ENCODE measurements at places on chromosomes 5 and 9.

- no peak for DNase-seq
Measured at GRCh38 chr5:78362220-78362619, 1.8 kb downstream of the SCAMP1 start.

DNA sequence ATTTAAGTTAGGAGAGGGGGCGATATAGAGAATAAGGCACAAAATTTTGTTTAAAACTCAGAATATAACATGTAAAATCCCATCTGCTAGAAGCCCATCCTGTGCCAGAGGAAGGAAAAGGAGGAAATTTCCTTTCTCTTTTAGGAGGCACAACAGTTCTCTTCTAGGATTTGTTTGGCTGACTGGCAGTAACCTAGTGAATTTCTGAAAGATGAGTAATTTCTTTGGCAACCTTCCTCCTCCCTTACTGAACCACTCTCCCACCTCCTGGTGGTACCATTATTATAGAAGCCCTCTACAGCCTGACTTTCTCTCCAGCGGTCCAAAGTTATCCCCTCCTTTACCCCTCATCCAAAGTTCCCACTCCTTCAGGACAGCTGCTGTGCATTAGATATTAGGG is 18.3 kb downstream of the MOCS2 start:
- no peak for DNase-seq

DNA sequence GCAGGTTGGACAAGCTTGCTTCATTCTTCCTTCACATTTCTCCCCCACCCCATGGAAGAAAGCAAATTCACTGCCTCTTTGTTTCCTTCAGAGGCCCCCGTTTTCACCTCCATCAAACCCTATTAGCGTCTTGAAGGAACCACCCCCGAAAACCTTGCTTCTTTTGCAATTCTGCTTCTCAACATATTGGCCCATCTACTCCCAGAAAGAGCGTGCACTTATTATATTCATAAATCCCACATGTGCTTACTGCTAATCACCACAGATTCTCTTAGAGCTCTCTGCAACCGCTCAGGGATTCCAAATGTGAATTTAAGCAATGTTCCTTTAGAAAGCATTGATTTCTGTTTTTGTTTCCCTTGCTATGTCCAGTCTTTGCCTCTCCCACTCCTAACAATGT is 1.1 kb downstream of the F2RL2 start:
- DNase-seq = no peak

DNA sequence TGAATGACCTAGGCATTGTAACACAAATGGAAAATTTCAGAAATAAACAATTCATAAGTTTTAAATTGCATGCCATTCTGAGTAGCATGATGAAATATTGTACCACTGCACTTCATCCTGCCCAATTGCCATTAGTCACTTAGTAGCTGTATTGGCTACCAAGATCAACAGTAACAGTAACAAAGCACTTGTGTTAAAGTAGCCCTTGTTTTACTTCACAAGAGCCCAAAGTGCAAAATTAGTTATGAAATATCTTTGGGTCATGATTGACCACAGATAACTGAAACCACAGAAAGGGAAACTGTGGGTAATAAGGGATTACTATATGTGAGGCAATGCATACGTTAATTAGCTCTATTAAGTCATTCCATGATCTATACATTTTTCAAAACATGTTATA is 33.3 kb upstream of the RORB start:
- DNase-seq = no peak

- DNase-seq = no peak
Measured at GRCh38 chr5:32197032-32197431, 22.9 kb upstream of the GOLPH3 start.

GRCh38 chr5:141672841-141673813 is 8.9 kb downstream of the ARAP3 start:
- DNase-seq = no peak

GRCh38 chr9:82891321-82891720 is 171.6 kb downstream of the RASEF start:
- DNase-seq = no peak

DNA sequence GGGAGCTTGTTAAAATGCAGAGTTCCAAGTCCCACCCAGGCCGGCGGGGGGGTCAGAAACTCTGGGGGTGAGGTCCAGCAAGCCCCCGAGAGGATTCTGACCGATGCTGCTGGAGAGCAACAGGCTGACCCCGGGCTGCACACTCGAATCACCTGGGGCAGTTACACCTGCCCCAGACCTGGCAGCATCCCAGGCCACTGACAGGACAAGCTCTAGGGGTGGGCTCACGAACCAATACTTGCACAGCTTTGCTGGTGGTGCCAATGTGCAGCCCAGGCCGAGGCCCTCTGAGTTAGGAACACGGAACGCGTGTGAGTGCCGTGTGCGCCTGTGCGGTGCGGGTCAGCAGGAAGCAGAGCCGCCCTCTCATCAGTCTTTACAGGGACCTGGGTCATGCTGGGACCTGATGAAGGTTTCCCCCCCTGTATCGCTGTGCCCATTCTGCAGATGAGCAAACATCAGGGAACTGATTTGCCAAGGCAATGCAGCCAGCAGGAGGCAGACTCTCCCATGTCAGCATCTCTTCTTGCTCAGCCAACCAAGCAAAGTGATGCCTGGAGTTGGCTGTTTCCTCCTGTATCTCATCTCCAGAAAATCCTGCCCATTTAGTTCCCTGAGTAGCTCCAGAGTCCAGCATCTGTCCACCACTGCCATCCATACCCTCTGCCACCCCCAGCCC is 16.3 kb downstream of the FAM163B start:
- DNase-seq = no peak

- DNase-seq = no peak
Measured at GRCh38 chr9:130651752-130652151, 12.6 kb upstream of the PRDM12 start.

- DNase-seq = no peak
Measured at GRCh38 chr5:95670568-95670967, 12.2 kb downstream of the SPATA9 start.

DNA sequence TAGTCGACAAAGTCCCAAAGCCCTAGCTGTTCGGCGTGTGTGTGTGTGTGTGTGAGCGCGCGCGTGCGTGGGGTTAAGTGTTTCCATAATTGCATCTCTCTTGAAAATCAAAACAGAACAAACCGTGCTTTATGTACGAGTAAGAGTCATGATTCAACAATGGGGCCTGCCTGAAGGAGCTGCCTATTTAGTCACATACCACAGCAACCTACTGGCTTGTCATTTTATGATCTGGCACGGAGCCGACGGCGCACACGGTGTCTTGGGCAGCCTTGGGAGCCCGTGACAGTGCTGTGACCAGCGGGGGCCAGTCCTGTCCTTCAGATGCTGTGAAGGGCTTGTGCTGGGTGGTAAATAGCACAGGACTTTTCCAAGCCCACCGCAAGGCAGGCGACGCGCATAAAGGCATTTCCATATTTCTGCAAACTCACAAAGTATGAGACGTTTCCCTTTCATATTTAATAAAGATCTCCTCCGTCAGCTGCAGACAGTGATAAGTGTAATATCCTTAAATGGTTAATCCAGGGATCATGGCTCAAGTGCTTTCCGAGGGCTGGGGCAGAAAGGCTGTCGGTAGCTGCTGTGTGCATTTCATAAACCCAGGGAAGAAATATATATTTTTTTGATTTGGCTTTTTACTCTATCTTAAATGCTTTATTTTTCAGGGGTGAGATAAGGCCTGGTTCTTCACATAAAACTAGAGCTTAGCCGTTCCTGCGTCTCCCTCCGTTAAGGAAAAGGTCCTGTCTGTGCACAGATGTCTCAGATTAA is 270.2 kb upstream of the IRX1 start:
- DNase-seq = no peak

DNA sequence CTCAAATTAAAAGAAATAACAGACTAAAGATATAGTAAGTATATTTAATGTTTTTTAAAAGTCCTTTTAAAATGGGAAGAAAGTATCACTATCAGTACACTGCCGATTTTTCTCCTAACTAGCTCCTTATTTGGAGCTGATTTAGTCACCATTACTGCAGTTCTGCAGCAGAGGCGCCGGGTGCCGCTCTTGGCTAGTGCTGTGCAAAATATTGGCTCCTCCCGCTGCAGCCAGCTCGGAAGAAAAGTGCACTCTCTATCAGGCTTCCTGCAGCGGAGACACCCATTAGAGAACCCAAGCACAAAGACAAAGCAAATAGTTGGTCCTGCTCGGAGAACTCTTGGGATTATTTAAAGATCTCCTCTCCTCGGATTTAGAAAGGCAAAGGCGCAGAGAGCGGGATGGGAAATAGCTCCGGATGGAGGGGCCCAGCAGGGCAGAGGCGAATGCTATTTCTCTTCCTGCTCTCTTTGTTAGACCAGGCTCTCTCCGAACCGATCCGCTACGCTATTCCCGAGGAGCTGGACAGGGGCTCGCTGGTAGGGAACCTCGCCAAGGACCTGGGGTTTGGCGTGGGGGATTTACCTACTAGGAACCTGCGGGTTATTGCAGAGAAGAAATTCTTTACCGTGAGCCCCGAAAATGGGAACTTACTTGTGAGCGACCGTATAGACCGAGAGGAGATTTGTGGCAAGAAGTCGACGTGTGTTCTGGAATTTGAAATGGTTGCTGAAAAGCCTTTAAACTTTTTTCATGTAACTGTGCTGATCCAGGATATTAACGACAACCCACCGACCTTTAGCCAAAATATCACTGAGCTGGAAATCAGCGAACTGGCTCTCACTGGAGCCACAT is at the start of gene PCDHGB3:
Gene PCDHGB3 (plus strand): TSS at position 249 of the 855 bp plus-strand sequence. CDS start 153 bp downstream, at position 402.
- no peak for DNase-seq

DNA sequence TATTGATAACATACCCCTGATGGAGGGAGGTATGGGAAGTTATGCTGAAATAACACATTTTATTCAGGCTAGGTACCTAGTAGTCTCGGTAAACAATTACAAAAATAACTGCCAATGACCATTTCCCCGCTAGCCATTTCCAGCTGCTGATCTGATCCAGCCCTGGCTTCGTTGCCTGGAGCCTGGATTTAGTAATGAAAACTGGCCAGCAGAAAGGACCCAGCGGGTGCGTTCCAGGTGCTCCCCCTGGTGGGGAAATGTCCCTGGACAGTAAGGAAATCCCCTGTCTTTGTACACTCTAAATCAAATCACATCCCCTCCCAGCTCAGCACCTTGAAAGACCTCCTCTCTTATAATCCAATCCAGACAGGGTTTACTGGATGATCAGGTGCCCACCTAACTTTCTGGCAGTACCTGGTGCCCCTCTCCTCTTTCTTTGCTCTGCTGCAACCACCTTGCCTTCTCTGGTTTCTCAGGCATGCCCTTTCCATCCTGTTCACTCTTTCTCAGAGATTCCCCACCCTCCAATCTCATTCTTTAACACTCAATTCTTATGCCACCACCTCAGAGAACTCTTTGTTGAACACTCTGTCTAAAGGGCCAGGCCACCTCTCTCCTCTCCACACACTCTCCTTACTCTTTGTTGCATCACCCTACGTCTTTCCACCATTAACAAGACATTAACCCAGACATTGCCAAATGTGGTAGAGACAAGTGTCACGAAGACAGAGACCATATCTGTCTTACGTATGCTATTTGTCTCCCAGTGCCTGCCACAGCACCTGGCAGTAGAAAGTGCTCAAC is 50.1 kb upstream of the SMAD5 start:
- DNase-seq = no peak

- no peak for DNase-seq
Measured at GRCh38 chr5:93715327-93715726, 26.1 kb downstream of the POU5F2 start.

- DNase-seq = no peak
Measured at GRCh38 chr9:19423163-19423562, 14.4 kb downstream of the ACER2 start.

DNA sequence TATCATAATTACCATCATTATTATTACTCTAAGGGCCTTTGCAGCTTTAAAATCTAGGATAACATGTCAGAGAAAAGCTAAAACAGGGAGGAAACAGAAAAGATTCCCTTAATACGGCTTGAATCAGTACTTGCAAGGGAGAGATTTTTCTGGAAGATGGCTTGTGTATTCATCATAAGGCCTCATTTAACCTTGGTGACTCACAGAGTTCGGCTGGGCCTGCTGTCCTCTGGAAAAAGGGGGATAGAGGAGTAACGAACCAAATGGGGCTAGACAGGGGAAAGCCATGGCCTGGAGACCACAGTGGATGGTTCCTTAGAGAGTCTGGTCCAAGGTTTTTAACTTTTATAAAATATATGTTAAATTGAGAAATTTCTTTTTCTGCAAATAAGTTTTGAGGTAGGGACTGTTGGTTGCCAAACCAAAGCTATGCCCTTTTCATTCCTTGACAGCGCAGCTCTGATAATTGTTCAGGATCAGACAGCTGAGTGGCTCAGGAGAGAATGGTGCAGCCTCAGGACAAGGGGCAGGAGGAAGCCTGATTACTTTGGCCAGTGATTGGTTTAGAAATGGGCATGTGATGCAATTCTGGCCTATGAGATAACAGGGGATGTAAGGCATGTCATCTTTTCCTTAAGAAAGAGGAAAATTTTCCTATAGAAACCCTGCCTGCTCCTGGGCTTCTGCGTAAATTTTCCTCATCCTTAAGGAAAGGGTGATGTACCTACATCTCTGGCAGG is 25.6 kb upstream of the GSN start:
- DNase-seq = no peak

- peak; percentile 46 for DNase-seq
Measured at GRCh38 chr5:113166852-113167366, 190.3 kb downstream of the DCP2 start.

- no peak for DNase-seq
Measured at GRCh38 chr5:14996997-14997396, 125.4 kb upstream of the ANKH start.

- DNase-seq = no peak
Measured at GRCh38 chr5:132832612-132833011, 2.2 kb upstream of the SHROOM1 start.

- DNase-seq = no peak
Measured at GRCh38 chr5:66246608-66247007, 102.5 kb downstream of the SREK1 start.

GRCh38 chr5:102523541-102524175 is 24.9 kb upstream of the SLCO6A1 start:
- DNase-seq = no peak

DNA sequence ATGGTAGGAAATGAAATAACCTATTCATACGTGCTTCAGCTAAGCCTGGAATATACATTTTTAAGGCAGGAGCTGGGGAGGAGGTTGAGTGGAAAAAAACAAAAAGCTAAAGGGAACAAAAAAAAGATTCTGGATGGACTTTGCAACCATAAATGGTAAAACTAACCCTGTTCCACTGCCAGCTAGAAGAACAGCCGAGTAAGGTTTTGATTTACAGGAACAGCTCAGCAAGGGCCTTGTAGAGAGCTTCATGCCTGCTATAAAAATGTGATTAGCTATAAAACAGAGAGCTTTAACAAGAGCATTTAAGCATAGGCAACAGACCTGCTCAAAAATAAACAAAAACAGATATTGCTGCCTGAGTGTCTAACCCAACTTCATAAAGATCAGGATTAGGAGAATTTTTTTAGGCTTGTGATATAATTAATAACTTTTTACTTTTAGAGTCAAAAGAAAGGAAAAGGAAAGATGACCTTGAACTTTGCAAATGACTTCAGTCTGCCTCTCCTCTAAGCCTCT is 194.8 kb downstream of the FBXL7 start:
- peak; percentile 55 for DNase-seq

GRCh38 chr9:127390563-127390962 is 6.4 kb upstream of the SLC2A8 start:
- no peak for DNase-seq

DNA sequence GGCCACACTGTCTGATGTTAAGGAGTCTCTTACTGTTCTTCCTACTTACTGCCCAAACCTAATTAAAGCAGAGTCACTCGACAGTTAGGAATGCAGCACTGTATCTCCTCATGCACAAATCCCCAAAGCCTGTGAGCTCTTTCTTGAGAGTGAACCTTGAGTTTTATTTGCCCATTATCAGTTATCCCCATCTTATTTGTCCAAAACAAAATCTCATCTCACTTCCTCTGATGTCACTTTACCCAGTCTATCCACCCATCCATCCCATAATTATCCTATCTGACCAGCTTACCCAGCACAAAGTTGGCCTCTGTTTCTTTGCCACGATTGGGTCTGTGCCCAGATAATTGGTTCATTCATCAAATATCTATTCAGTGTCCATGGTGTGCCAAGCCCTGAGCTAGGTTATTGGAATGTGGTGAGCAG is 250.8 kb downstream of the SLIT3 start:
- peak; percentile 40 for DNase-seq

All from GM04504 (cell line).